ENCODE measurements at places on chromosomes 11 and 22.

GRCh38 chr22:22507743-22508273 lies 734 bp downstream of the ZNF280B start:
- DNase-seq, result no peak

- no peak for DNase-seq
Measured at GRCh38 chr11:289398-289711, 429 bp downstream of the PGGHG start.

- no peak for DNase-seq
Measured at GRCh38 chr11:111720801-111721494, 45.2 kb downstream of the PPP2R1B start.

DNA sequence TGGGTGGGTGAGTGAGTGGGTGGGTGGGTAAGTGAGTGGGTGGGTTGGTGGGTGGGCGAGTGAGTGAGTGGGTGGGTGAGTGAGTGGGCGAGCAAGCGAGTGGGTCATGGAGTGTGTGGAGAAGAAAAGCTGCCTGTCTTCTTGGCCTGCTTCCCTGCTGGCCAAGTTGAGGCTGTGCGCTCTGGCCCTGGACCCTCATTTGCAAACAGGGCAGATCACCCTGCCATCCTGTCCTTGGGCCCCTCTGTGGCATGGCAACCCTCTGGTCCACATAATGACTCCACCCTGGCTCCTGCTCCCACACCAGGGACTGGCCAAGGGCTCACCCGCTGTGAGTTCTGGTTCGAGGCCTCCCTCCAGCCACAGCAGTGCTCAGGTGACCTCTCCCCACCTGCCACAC lies 35.1 kb downstream of the CAPN1 start:
- no peak for DNase-seq

- DNase-seq, result no peak
Measured at GRCh38 chr11:119583585-119583984, 145.4 kb downstream of the NECTIN1 start.
